Fibroblast of lung (primary cell): ENCODE measurements at places on chromosomes 2 and 18. TPM values are rescaled to one million over a fixed set of nuclear protein-coding genes. Genes with fewer than 3 reads are reported as not detected.

DNA sequence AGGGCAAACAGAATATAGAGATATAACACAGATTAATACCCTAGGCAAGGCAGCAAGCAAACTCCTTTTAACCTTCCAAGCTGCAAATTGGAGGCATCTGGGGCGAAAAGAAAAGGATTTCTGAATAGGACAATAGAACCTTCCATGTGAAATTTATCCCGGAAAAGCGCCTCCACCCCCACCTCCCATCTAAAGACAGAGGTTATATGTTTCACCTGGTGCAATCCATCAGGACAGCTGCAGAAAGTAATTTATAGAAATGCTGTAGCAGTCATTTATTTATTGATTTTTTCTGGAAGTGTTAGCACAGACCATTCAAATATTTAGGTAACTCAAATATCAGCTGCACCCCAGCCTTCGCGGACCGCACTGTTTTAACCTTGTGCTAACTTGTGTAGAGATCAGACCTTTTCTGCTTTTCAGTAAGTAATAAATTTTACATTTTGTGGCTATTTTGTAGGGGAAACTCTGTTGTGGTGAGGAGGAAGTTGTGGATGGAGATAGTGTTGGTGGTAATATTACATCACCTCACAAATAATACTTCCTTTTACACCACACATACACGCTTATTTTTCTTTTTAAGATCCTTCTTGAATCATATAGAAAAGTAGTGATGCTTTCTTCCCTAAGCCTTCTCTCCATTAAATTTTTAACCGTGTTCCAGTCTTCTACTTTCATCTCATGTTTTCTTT is 919.3 kb upstream of the CDH2 start:
- DNase-seq = no peak

GRCh38 chr2:200443376-200443775 is 66.5 kb downstream of the KCTD18 start:
- DNase-seq = no peak

DNA sequence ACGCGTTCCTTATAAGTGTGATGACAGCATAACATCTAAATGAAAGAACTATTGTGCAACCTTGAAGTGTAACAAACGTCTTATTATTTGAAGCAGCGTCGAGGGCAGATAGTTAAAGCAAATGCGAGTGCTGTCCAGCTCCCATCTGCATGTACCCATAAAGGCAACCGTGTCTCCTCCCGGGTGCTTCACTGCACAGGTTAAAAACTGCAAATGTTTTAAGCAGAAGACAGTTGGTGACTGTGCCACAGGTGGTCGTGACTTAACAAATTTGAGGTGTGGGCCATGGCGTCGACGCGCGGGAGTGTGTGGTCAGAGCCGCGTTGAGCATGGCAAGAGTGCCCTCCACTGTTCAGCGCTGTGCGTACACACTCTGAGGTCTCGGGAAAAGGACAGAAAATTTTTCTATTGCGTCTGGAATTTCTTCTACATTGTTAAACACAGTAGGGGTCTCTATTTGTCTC is 6.4 kb downstream of the SALL3 start:
- DNase-seq = no peak

DNA sequence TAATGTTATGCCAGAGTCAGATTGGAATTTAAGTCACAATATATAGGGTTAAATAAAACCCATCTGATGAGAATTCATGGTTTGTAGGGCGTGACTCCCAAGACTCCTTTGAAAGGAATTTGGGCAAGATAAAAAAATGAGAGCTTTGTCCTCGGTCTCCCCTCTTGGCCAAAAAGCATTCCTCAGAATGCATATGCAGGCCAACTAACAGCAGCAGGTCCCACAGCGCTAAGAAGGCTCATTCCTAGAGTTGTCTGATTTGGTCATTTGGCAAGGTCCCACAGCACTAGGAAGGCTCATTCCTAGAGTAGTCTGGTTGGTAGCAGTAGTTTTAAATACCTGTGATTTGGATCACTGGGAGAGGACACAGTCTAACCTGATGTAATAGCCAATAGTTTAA is 106.3 kb upstream of the B3GNT2 start:
- peak; percentile 73 for DNase-seq

DNA sequence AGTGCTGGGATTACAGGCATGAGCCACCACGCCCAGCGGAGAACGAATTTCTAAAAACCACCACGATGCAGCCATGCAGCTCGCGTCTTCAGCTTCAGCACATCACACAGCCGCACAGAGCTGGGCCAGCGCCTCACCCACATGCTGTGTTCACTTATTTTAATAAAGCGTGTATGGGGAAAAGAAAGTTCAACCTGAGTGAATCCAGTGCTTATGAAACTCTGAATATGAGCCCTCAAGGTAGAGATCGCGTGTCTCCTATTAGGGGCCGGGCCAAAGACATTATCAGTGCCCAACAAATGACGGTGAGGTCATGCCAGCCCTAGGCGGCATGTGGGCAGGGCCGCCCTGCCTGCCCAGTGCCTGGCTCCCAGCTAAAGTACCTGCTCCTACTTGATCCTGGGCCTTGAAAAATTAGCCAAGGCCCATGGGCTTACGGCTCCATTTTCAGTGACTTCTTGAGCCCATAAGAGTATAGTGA is 44.3 kb downstream of the SPRED2 start:
- DNase-seq = no peak

DNA sequence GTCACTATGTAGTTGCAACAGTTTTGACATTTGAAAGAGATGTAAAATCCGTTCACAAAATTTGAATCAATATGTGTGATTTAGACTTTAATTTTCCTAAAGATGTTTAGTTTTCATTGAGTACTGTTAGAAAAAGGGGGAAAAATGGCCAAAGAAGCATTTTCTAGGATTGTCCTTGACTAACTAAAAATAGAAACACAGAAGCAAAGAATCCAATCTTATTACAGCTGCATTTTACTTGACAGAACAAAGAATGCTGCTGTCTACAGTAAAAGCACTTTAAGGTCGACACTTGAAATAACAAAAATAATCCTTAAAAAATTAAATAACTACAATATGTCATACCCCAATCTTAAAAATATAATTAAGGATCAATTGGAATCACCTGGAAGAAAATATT is 48.9 kb downstream of the FRZB start:
- DNase-seq = no peak

DNA sequence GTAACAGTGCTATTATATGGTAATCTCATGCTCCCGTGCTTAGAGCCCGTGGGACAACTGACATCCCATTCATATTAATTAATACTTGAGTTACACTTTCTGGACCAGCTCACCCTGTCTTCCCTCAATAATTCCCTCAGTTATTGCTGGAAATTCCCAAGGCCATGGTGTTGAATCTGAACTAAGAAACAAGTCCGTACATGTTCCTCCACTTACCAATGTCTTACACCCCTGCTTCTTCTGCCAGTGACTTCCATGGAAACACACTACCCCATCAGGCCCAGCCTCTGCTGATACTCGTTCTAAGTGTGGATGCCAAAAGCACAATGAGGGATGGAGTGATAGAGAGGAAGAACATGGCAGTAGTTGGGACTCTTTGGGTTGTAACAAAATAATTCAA is 193.7 kb downstream of the RND3 start:
- no peak for DNase-seq

DNA sequence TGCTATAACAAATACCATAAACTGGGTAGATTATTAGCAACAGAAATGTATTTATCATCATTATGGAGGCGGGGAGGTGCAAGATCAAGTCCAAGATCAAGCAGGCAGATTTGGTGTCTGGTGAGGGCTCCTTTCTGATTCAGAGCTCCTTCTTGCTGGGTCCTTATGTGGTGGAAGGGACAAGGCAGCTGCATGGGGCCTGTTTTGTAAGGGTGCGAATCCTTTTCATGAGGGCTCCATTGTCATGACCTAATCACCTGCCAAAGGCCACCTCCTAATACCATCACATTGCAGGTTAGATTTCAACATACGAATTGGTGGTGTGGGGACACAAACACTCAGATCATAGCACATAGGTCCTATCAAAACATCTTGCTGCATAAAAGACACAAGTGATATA is 84.4 kb upstream of the CCDC150 start:
- DNase-seq = no peak

DNA sequence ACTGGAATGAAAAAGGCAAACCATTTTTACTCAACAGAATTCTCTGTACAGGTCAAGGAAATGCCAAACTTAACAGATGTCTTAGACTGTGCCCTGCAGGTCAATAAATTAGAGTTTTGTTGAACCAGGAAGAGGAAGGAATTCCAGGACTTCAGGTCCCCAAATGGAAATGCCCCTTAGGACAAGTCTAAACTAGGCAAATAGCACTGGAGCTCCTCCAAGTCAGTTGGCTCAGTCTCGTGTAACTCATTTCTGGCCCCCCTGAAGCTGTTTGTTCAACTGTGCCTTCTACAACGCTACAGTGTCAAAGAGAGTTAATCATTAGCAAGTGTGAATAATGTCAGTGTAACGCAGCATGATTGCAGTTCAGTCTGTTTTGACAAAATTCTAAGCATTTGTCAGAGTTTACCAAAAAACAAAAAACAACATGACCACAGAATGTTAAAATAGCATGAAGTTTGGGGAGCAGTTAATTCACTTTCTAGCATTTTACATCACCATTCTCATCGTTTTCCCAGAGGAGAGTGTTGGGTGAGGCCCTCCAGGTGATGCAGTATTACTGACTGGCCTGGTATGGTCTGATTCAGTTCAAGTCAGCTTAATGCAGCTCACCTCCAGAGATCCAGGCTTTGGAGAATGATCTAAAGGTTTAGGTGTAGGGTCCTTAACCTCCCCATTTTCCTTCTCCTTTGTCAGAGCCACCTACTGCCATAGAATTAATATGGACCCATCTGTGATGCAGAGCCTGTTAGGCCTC is 108.1 kb downstream of the AQP4 start:
- no peak for DNase-seq

CFAP210 gene
- total RNA-seq = not detected in 2 replicates

WDR43 gene
- total RNA-seq = 71.5 and 80.9 TPM in 2 replicates

PIKFYVE gene
- total RNA-seq = 33.6 and 40.1 TPM in 2 replicates

C2orf72 gene
- total RNA-seq = 0.33 TPM in 1 of 2 replicates, not detected in the other

CCDC178 gene
- under 0.01 and 0.17 TPM in 2 replicates for total RNA-seq

ECEL1 gene
- total RNA-seq = not detected in 2 replicates

TFCP2L1 gene
- total RNA-seq = not detected in 2 replicates

DTNA gene
- total RNA-seq = 28.2 and 38.8 TPM in 2 replicates
